KG1 (cell line): ENCODE measurements at places on chromosomes 6 and 20.

- DNase-seq, result no peak
Measured at GRCh38 chr6:138155443-138155842, 6.3 kb upstream of the ARFGEF3 start.

GRCh38 chr6:109478841-109479624 lies 4.0 kb downstream of the ZBTB24 start:
- DNase-seq, result no peak

DNA sequence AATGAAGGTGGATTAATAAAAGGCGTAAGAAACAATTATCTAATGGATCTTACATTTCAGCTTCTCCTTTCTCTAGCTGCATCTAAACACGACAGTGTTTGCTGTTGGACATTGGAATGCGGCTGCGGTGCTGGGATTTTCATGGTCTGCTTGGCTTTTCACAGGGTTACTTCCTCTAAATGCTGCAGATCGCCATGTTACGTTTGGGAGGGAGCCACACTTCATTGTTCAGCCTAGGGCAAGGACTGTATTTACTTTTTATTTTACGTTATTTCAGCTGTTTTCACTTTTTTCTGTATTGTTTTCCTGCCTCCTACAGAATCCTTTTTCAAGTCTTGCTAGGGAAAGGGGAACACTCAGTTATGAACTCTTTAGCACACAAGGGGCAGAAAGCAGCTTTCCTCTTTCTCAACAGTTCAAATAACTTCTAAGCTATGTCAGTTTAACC lies 97.9 kb upstream of the MTHFD1L start:
- DNase-seq, result no peak

DNA sequence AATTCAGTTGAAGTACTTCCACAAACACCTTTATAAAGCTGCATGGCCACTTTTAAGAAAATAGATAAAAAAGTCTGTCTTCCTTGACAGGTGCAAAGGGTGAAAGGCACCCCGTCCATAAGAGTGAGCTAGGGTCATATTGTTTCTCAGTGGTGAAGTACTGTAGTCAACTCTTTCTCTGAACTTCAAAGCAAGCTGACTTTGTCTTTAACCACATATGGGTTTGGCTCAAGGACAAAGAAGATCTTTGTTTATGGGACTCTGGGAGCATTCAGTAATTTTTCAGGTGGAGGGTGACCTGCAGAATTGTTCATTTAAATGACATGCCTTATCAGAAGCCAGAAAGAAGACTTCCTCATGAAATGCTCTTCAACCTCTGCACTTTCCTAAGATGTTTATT lies 49.3 kb upstream of the KLHL31 start:
- no peak for DNase-seq

DNA sequence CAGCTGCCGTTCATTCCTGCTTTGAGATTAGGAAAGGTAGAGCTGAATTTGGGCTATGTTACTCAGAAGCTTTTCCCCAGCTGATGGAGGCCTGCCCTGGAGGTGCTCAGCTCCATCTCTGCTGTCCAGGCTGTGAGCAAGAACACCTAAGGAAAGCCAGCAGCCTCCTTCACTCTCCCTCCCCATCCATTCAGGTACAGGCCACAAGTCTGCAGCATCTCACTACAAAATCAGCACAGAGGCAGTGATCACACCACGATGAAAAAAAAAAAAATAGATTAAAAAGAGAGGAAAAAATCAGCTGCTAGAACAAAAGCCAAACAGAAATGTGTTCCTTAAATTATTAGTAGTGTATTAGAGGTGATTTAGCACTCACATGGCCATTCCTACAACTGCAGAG lies 515.0 kb downstream of the CDH26 start:
- DNase-seq, result no peak

GRCh38 chr6:25171301-25171700 lies 107.9 kb upstream of the CARMIL1 start:
- DNase-seq, result no peak

DNA sequence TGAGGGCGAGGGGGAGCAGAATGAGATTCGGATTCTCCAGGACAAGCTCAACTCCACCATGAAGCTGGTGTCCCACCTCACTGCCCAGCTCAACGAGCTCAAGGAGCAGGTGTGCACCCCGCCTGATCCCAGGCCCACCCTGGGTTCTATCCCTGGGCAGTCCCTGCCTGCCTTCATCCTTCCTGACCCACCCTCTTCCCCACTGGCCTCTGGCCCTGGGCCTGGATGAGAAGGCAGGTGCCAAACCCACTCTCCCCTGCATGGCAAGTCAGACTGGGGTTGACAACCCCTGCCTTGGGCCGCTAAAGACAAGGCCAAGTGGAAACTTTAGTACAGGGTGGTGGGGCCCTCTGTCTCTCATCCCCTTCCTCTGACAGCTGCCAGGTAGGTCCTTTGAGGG lies 16.5 kb downstream of the UQCC2 start:
- no peak for DNase-seq

DNA sequence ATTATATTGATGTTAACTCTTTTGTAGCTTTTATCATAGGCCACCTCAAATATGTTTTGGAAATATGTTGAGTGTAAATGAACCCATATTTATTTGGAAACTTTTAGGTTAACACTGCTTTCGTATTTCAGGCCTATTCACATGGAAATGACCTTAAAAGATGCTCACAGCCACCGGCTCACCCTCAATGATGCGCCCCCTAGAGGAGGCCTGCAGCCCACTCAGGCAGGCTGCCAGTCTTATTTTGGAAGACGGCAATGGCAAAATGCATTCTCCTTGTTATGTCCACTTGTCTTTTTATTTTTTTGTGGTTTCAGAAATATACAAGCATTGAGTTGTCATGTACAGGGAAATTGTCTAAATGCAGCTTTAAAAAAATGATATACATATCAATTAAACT lies 869.7 kb downstream of the PHF3 start:
- DNase-seq, result no peak

DNA sequence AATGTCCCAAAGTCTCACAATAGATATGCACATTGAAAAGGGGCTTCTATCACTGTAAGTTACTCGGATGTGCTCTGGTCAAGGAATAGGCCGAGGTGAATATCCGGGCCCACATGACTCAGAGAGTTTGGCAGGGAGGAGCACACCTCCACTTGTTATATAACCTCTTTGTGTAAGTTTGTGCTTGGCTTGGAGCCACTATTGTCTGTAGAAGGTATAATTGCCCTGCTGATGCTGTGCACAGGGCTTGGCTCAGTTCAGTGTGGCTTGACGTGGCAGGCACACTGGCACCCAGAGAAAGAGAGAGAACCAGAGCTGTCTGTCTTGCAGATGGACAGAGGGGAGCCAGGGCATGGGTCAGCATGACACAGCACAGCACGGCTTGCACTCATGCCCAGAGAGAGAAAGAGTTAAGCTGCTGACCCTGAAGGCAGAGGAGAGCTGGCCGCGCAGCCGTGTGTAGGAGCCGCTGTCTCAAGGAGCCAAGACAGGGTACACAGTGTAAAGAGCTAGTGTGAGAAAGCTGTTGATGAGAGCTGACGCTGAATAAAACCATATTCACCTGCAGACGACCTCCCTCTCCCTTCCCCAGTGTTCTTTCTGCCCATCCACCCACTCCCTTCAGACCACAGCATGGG lies 482.5 kb downstream of the C6orf118 start:
- no peak for DNase-seq

DNA sequence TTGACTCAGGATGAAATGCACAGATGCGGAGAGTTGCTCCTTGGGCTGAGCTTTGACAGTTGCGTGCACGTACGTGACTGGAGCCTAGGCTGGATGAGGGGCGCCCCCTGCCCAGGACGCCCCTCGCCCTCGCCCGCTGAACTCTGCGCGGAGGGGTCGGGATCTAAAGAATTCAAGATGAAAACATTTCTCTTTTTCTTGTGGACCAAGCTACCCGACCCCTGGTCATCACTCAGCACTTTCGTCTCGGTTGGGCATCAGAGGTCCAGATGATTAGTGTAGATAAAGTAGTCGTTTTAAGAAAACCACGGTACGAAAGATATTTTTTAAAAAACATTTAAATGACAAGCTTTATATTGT lies 700 bp downstream of the DTD1 start:
- DNase-seq, result no peak

GRCh38 chr6:63714091-63714490 lies 78.5 kb downstream of the PHF3 start:
- DNase-seq, result no peak

DNA sequence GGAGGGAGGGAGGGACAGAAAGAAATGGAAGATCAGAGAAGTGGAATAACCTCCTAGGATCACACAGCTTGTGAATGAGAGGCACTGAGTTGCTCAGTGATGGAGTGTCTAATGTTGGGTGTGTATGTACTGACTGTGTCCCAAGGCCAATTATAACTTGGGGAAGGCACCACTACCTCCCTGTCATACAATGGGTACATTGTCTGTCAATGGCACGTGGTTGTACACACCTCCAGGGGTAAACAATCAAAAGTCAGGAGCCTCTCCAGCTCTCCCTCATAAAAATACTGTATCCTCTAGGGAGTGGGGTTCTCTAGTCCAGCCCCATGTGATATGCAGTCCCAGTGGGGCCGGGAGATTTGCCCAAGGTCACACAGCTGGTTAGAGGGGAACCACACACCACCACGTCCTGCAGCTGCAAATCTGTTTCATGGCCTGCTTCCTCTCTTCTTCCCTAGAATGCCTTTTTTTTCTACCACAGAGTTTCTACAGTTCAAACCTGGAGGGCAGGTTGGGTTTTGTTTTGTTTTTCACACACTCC lies 112.5 kb downstream of the SNX5 start:
- no peak for DNase-seq

- no peak for DNase-seq
Measured at GRCh38 chr20:63893999-63894357, 948 bp upstream of the DNAJC5 start.

DNA sequence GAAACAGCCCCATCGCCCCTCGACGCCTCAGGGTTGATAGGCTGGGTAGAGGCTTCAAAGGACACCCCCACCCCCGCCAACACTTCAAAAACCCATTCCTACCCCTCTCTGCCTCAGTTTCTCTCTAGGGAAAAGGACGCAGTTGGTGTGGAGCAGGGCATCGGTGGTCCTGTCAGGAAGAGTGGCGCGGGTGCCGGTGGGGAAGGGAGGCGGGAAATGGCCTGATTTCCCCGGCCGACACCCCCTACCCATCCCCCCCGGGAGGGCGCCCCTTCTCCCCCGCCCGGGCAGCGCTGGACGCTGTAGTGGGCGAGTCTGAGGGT lies 367 bp downstream of the NRSN2 start:
- DNase-seq, result no peak

- DNase-seq, result no peak
Measured at GRCh38 chr20:18313411-18313810, 25.1 kb downstream of the ZNF133 start.

- DNase-seq, result no peak
Measured at GRCh38 chr6:315921-316752, 23.9 kb downstream of the DUSP22 start.

DNA sequence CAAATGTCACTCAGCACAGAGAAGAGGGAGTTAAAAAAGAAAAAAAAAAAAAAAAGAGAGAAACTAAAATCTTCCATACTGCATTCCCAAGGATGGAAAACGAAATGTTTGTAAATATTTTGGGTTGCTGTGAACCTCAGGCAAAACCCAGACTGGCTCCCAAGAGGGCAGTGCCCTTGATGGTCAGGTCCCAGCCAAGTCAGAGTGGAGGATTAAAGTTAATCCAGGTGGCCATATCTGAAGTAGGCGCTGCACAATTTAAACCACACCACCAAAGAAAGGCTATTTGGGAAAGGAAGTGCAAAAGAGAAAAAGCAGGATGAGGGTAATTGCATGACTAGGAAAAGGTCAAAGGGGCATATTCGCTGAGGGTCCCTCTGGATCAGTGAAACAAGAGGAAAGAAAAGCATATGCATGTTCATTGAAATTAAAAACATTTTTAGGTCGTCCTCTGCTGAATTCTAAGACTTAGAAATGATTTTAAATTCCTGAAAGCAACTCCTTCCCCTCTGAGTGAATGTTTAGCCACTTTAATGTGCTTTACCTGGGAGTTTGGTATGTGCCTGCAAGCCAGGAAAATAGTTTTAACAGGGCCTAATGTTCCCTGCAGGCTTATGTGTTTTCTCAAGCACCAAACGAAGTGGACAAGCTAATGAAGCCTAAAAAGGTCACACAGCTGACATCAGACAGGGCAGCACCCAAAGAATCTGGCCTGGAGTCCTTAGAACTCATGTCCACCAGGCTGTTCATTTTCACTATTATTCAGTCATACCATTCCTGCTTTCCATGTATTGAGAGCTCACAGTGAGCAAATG lies 159.1 kb downstream of the HACE1 start:
- DNase-seq, result no peak

- no peak for DNase-seq
Measured at GRCh38 chr6:106626485-106626884, 2.8 kb downstream of the RTN4IP1 start.

- DNase-seq, result no peak
Measured at GRCh38 chr6:73832313-73832712, 136.3 kb downstream of the CD109 start.

DNA sequence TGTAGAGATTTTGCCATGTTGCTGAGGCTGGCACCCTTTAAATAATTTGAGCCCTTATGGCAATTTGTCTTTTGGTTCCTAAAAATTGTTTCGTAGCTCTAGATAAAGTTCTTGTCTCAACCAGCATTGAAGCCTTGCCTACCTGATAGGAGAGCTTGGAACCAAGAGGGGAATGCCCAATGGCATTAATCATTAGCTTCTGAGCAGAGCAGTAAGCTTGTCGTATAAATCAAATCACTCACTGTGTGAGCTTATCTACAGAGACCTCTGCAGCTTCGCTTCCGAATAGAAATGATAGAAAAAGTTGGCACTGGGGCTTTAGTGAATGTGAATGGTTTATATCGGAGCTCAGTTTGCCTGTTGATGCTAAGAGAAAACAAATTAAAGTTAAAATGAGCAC lies 10.7 kb downstream of the ANKRD6 start:
- no peak for DNase-seq

GRCh38 chr20:24257171-24257570 lies 212.3 kb upstream of the SYNDIG1 start:
- DNase-seq, result no peak

- no peak for DNase-seq
Measured at GRCh38 chr20:43727980-43728590, 1.3 kb upstream of the GTSF1L start.

DNA sequence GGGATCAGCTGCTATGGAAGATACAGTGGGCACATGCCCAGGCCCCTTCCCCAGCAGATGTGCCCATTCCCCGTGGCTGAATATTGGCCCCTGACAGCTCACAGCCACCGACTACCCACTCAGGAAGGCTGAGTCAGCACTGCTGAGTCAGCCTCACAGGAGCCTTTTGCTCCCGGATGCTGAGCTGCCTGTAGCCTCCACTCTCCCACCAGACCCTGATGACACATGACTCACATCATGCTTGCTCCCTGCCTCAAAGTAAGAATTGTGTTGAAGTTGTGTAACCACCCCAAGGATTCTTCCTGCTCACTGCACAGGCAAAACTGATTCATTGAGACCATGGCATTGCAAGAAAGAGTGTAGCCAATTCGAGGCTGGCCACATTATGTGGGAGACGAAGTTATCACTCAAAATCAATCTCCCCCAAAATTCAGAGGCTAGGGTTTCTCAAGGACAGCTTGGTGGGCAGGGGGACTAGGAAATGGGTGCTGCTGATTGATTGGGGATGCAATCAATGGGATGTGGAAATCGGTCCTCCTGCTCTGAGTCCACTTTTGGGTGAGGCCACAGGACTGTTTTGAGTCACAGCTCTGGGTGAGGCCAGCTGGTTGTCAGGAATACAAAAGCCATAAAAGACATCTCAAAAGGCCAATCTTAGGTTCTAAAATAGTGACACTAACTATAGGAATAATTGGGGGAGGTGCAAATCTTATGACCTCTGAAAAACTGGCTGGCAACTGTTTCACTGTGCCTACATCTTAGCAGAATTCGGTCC lies 556.6 kb upstream of the CDH4 start:
- DNase-seq, result no peak

GRCh38 chr20:50423758-50424157 lies 86.4 kb upstream of the PTPN1 start:
- no peak for DNase-seq
